ENCODE measurements at places on chromosomes 5 and 9.

DNA sequence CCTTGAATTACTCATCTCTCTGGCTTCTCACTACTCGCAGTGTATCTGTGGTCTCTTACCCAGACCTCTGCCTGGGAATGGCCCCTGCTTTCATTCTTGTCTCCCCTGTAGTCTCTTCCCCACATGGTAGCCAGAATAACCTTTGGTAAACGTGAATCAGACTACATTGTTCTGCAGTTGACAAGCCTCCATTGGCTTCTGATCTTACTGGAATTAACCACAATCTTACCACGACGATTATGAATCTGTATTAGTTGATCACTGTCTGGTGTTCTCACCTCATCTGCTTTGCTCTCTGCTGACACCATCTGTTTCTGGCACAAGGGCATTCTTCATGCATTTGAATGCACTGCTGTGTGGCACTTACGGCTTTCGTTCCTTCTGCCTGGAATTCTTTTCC lies 781.2 kb downstream of the MTRR start:
- no peak for DNase-seq

- DNase-seq: peak; percentile 75
Observed at GRCh38 chr9:33623658-33624586, 99.9 kb downstream of the ANKRD18B start.

DNA sequence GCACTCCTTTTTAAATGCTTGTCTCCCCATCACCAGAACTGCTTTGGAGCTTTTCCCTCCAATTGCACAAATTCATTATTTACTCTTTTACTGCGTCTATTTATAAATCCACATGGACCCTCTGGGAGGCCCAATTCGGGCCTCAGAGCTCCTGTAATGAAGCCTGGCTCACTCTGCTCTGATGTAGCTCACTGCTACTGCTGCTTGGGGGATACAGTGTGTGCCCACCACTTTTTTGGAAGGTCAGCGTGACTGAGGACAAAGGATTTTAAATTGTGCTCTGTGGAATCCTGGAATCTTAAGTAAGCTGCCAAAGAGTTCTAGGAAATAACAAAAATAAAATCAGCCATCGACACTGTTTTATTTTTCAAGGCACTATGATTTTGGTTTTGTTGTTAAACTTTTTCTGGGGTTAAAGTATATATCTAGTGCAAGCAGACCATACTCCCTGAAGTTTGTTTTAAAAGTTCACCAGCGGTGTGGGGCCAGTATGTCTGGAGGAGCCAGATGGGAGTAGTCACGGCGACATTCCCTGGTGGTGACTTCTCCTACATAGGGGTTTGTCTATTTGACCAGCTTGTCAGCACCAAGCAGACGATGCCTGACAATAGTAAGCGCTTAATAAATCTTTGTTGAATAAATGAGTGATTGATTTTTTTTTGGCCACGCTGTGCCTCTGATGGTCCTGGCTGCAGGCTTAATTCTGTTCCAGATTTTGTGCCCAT lies 142.8 kb downstream of the TMEM38B start:
- DNase-seq: no peak

DNA sequence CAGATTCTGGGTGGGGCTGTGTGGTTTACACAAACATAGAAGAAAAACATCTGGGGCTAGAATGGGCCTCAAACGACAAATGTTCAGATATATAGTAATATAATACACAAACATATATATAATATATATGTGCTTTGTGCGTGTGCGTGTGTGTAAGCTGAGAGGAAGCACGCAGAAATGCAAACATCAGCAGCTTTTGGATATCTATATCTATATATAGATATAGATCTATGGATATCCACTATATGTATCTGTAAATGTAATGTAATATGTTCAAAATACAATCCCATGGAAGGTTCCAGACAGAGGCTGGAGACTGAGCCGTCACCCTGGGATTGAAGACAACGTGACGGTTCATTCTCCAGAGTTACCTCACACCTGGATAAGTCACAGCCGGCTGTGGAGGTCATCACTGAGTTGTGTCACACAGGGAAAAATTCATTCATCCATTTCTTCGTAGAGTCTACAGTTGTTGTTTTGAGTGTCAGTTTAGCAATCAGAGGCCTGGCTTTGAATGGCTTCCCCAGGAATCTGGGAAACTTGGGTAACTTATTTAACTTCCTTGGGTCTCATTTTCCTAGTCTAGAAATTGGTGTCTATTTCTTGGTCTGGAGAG lies 123.0 kb upstream of the CPEB4 start:
- DNase-seq: no peak

GRCh38 chr5:10409504-10409903 lies 32.2 kb upstream of the ROPN1L start:
- no peak for DNase-seq

Data from CD4-positive, alpha-beta T cell treated with Interleukin-2 at 100 ng/mL for 4 hours (primary cell).